Activated CD4-positive, alpha-beta T cell treated with anti-CD3 and anti-CD28 coated beads, Interleukin-2, amount 50 U/mL, for 24 hours (primary cell): ENCODE measurements at places on chromosomes 7 and 10.

DNA sequence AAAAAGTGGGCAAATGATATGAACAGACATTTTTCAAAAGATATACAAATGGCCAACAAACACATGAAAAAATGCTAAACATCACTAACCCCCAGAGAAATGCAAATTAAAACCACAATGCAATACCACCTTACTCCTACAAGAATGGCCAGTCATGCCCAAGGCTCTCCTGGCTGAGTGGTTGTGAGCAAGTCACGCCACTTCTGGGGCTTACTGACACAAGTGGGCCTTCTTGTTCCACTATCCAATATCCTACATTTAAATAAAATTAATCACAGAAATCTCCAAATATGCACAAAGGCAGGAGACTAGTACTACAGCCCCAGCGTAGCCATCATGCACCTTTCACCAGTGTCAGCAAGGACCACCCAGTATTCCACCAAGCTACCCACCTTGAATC is 181.9 kb downstream of the TNS3 start:
- no peak for DNase-seq

DNA sequence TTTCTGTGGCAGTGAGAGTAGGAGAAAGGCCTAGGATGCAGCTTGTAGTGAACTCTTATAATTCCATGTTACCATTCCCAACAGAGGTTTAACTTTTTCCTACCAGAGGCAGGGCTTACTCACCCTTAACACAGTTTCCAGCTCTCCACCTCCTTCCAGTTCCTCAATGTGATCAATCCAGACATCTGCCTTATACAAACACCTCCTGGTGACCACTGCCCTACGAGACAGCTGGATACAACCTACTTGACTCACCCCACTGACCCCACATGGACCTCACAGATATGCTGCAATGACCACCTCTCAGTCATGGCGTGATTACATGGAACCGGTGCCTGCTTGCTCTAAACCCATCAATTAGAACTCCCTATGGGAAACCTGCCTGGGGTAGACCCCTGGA is 326.5 kb downstream of the TNS3 start:
- DNase-seq, result no peak

DNA sequence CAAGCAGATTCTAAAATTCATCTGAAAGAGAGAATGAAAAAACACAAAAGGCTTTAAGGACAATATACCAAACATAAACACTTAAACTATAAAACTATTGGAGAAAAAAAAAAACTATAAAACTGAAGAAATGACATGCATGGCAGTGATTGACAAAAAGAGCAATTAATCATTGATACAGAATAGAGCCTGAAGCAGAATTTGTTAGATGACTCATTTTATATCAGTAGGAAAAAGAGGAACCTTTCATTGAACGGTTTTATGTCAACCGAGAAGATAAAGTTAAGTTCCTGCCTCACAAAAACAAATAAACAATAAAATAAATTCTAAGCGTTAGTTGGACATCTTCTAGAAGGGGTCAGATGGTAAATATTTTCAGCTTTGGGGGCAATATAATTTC is 23.3 kb downstream of the NPY start:
- DNase-seq, result no peak

DNA sequence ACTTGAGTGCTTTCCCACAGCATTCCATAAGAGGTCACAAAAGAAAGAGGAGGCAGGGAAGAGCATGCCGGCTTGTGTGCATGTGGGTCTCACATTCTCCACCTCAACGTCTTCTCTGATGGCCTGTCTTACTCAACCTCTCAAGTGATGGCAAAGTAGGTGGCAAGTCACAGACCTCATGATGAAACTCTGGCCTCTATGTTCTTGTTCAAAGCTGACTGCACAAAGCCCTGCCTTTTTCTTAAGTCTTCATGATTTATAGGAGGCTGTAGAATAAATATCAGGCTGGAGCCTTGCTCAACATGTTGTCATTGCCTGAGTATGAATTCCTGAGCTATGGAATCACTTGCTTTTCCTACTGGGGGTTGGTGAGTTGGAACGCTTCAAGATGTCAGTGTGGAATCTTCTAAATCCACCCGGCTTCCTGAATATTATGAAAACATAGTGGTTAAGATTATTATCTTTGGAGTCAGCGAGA is 213.6 kb upstream of the INHBA start:
- no peak for DNase-seq

DNA sequence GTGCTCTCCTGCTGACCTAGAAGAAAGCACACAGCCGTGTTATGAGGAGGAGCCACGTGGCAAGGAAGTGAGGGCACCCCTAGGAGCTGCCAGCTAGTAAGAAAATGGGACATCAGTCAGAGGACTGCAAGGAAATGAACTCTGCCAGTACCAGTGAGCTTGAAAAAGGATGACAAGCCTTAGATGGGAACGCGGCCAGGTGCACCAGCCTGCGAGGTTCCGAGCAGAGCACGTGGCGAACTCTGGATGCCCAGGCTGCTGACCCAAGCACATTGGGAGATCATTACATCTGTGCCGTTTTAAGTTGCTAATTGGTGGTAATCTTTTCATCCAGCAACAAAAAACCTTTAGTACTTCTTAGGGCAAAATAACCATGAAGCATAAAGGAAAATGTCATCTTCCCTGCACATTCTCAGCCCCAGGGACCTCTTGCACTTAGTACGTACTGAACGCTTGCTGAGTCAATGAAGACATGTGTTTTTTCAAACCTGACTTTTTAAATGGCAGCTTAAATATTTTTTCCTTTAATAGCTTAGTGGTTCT is 69.4 kb downstream of the AMZ1 start:
- DNase-seq, result peak; percentile 9

- no peak for DNase-seq
These were observed 288.2 kb downstream of the GLRX3 start for GRCh38 chr10:130424418-130424817.

DNA sequence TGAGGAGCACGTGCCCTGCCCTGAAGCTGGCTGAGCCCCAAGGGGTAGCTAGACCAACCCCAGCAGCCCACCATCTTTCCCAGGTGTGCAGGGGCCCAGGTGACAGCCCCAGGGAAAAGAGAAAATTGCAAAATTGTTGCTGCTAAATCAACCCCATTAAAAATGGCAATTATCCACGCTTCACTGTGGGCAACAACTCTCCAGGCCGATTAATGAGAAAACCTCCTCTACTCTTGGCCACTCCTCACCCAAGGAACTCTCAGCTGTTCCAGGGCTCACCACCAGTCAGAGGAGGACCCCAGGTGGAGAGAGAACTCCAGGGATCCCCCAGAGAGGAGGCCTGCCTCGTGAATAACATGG is 516.1 kb upstream of the MGMT start:
- no peak for DNase-seq

- no peak for DNase-seq
These were observed 246.0 kb downstream of the ELFN1 start for GRCh38 chr7:1915956-1916600.

- DNase-seq, result no peak
These were observed 186.6 kb upstream of the NRP1 start for GRCh38 chr10:33521062-33521461.

GRCh38 chr7:34087892-34088891 is 182.9 kb downstream of the BMPER start:
- DNase-seq, result no peak

GRCh38 chr7:114354306-114354705 is 60.3 kb upstream of the FOXP2 start:
- DNase-seq, result no peak

DNA sequence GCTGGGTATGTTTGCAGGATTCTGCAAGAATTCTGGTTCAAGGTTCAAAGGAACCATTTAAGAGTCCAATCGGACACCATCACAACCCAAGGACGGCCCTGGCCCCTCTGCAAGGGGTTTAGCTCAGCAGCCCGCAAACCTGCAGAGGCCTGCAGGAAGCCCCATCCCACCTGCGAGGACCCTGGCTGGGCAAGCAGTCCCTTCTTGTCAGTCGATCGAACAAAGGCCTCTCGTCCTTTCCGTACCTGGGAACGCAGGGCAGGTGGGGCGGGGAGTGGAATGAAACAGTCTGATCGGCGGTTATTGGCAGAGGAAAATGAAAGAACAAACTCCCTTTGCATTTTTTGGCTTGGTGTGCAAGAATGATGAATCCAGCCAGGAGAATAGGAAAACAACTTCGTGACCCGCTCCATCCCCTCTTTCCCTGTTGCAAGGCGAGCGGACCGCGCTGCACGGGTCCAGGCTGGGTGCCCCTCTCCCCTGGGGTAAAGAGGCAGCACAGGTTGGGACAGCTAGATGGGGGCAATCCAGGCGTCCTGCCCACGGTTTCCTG is 73.7 kb downstream of the INSIG1 start:
- no peak for DNase-seq

GRCh38 chr7:3154881-3155494 is 111.3 kb upstream of the CARD11 start:
- DNase-seq, result peak; percentile 57

- DNase-seq, result no peak
These were observed 63.3 kb upstream of the GHITM start for GRCh38 chr10:84076047-84076388.

GRCh38 chr7:126411821-126412383 is 840.8 kb downstream of the GRM8 start:
- no peak for DNase-seq

DNA sequence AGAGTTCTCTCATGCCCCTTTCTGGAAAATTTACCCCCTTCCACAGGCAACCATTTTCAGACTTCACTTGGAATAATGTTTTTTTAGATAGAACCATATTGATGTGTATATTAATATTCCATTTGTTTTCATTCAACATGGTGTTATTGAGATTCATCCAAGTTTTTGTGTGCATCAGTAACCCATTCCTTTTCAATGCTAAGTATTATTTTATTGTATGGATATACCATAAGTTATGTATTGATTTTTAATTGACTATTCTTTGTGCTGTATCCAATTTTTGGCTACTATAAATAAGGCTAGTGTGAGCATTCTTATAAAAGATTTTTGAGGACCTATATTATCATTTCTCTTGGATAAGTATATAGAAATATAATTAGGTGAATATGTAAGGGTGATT is 1025.7 kb downstream of the GRM8 start:
- no peak for DNase-seq

GRCh38 chr10:10919976-10920375 is 97.7 kb upstream of the CELF2 start:
- DNase-seq, result no peak

GRCh38 chr7:95095259-95095965 is 188.0 kb downstream of the PPP1R9A start:
- DNase-seq, result no peak

DNA sequence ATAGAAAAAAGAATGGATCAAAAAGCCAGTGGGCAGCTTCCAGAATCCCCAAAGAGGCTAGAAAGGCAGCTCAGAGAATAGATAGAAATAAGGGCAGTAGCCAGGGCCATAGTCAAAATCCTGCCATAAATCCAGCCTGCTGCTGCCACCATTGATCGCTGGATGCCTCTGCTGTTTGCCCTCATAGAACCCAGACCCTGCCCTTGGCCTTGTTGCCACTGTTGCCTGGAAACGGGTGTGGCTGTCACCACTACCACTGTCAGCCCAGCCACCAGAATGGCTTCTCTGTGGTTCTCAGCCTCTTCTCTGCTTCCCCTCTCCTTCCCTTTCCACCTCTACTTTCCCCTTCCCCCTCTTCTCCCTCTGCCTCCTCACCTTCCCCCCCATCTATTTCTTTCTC is 57.8 kb downstream of the HHEX start:
- no peak for DNase-seq

- DNase-seq, result no peak
These were observed 141.9 kb downstream of the BMS1 start for GRCh38 chr10:42924484-42924883.

DNA sequence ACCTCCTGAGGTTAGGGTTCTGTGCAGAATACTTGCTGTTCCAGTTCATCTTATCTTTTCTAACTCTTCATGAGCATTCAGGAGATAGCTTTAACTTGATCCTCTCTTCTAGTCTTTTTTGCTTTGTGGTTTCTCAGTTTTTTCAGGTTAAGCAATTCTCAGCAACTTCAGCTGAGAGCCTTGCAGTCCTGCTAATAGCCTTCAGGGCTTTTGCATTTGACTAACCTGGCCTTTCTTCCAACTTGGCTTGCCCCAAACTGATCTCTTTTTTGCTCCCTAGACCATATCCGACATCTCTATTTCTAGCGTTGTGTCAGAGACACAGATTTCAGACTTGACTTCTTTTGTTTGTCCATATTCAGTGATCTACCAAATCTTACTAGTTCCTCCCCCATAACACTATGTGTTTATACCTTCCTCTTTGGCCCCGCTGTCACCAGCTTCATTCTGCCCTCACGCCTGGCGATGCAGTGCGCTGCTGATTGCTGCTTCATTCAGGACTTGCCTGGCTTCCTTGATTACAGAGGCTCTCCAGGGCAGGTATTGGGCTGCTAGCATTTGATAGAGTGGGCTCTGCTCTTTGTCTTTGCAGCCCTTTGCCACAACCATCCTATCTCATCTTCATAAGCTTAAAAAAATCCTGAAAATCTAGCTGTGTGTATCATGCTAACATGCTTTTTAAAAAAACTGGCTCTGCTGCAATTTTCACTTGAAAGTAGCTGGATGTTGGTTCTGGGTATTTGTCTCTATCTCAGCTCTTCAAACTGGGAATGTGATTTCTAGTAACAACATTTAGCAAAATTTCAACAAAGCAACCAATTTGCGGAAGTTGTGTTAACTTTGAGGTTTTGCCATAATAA is 9.6 kb downstream of the CUL1 start:
- DNase-seq, result no peak

DNA sequence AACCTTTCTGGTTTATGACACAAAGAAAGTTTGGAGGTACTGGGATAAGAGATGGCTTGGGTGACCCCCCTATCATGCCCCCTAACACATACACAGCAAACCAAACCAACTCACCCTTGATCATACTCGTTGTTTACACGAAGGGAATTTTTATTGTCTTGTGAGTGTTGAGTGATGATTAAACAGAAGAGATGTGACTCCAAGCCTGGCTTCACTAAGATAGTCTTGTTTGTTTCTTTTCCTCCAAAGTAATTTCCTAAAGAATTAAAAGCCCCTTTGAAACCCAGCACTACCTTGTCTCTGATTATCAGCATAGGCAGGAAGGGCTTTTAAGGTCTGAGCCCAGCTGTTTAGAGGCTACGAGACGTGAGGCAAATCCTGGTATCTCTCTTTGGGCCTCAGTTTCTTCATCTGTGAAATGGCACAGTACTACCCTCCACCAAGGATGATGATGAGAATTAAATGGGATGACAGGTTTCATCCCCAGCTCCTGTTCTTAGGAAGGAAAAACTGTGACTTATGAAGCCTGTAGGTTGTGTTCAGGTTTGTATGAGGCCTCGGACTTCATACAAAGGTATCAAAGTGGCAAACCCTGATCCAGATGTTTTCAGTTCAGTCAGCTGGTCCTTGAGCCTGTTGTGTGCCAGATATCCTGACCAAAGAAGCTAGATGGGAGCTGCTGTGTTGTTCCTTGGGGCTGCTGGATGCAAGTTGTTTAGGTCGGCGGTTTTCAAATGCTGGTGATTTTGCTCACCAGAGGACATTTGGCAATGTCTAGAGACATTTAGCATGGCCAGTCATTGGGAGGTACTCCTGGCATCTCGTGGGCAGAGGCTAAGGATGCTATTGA is 51.8 kb downstream of the TCF7L2 start:
- DNase-seq, result no peak

DNA sequence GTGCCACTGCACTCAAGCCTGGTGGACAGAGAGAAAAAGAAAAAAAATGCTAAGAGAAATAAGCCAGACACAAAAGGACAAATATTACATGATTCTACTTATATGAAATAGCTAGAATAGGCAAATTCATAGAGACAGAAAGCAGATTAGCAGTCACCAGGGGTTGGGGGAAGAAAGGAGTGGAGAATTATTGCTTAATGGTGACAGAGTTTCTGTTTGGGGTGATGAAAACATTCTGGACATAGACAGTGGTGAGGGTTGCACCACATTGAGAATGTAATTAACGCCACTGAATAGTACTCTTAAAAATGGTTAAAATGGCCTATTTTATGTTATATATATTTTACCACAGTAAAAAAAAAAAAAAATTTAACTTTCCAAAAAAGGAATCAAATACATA is 6.4 kb upstream of the NT5C2 start:
- no peak for DNase-seq
